ENCODE measurements at places on chromosomes 3 and 15.

- DNase-seq, result no peak
Observed at GRCh38 chr15:32033186-32033890, 3.0 kb downstream of the CHRNA7 start.

DNA sequence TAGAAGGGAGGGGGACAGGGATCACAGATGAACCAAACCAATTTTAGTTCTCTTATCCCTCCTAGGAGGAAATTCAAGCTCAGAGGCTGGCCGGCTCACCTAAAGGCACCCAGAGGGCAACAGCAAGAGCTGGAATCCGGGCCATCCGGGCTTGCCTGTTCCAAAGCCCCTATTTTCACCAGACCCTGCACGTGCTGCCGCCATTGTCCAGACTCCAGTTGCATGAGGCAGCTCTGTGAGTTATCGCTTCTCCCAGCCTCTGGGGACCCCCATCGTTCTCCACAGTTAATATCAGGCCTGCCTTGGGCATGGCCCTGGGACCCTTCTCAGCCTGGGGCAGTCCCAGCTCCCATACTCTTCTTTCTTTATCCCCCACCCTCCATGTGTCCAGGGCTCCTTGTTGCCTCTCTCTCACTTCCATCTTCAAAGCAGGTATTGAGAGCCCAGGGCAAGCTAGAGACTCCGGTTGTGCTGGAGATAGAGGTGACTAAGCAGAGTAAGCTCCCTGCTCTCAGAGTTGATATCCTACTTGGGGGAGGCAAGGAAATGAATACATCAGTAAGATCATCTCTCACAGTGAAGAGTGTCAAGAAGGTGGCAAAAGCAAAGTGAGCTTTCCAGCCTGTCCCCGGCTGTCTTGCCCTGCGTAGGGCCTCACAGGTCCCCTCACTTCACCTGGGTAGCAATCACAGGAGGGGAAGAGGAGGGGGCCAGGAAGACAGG, 322.8 kb downstream of the UACA start:
- no peak for DNase-seq

- DNase-seq, result no peak
Observed at GRCh38 chr3:60216462-60217075, 1034.7 kb downstream of the FHIT start.

GRCh38 chr3:179376474-179376873, 29.0 kb downstream of the MFN1 start:
- DNase-seq, result no peak

DNA sequence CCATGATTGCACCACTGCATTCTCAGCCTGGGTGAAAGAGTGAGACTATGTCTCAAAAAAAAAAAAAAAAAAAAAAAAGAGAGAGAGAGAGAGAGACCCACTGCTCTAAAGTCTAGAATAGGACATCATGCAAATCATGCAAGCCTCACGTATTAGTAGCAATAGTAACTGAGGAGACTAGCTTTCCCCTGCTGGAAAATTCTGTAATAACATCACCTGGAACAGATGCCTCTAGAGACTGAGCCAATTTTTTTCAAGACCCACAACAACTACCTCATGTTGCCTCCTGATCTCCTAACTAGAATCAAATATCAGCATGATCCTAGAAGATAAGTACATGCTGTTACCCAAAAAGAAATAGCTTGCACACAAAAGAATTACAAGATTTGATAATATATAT, 461.9 kb downstream of the AGBL1 start:
- no peak for DNase-seq

DNA sequence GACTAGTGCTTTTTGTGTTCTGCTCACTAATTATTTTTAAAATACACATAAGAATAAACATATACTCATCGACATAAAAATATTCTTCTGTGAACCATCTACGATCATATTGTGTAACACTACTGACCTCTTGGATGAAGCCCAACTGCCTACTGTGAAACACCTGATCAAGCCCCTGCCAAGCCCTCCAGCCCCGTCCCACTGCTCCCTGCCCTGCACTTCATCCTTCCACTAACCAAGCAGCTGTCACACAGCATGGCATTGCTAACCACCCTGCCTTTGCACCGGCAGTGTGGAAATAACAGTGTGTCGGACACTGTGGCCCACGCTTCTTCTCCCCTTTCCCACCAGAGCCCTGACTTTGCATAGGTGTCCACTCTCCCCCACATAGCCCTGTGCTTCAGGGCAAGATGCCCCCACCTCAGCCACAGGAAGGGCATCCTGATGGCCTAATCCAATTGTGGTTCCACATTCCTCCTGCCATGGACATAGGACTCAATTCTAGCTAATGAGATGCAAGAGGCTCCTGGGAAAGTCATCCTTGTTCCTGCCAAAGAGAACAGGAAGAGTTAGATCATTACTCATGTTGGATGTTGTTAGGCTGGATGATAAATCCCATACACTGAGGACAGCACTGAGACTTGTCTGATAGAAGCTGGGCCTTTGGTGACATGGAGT, 35.0 kb upstream of the ARID3B start:
- DNase-seq, result no peak
